ENCODE measurements at places on chromosomes 16 and 17.

GRCh38 chr16:1530349-1530882 lies 3.0 kb upstream of the TMEM204 start:
- no peak for DNase-seq

DNA sequence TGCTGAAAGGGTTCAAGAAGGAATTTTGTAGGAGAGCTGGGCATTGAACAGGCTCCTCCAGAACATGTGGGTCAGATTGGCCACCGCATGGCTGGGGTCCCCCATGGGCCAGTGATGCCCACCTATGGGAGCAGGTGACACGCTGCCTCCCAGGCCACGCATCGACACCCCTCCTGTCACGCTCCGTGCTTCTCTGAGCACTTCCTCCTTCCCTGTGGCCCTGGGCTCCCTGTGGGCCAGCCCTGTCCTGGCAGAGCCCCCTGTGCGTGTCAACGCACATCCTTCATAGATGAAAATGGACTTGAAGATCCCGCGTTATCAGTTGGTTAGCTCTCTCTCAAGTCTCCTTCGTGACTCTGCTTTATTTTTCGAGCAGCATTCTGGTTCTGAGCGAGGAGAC lies 160.3 kb downstream of the RPTOR start:
- DNase-seq = no peak

DNA sequence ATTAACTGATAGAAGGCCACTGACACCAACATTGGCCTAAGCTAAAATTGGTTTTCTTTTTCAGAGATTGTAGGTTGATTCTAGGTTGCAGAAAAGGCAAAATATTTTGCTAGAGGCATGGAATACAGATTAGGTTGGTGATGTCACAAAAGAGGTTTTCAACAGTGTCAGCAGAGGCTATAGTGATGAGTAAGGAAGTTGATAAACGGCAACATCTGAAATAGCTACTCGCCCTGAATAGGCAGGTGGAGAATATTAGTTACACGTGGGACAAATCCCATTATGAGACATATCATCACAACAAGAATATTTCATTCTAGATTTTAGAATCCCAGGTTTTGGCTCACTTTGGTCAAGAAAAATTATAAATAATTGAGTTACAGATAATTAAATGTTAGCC lies 1.5 kb upstream of the TOM1L1 start:
- no peak for DNase-seq

GRCh38 chr17:74833501-74834377 lies 25.9 kb downstream of the GRIN2C start:
- DNase-seq = no peak

DNA sequence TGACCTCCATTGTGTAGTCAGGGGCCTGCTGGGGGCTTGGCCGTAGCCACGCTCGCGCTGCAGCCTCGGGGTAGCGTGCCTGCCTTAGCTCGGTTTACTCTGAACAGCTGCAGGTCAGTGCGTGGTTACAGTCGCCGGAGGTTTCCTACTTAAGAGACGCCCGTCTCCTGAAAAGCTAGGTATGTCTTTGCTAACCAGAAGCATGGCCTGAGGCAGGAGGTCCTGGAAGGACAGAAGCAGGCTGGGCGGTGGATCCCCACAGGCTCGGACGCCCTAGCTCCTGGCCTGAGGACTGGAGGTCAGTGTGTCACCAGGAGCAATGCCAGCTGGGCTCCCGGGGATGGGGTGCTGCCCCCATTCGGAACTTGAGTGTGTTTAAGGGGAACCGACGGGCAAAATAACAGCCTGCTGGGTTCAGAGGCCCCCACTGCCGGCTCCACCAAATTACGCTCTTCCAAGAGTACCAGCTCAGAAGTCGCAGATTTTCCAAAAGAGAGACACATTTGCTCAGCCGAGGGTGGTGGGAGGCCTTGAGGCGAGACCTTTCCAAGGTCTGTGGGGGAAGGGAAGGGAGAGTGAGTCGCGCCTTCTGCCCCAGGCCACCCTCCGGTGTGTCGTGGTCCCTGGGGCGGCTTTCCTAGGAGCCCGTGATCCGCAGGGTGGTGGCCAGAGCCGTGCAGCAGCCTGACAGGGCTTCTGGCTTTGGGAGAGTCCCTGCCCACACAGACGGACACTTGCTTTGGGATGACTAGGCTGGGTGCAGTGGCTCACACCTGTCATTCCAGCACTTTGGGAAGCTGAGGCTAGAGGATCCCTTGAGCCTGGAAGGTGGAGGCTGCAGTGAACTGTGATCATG lies 3.9 kb upstream of the GNG13 start:
- no peak for DNase-seq

DNA sequence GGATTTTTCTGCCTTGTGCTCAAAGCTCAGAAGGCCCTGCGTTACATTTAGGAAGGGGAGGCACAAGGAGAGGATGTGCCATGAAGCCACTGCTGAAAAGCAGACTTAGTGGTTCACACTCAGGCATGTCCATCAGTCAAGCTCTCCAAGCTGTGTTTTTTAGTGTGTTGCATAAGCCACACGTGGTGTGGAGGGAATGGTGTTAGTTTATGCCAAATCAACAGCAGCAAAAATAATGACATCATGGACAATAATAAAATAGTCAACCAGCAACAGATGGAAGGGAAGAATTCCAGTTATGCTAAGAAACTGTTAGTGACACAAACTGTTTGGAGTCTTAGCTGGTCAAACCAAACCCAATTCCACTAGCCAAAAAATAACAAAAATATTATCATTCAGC lies 438.3 kb downstream of the NPIPA7 start:
- no peak for DNase-seq

DNA sequence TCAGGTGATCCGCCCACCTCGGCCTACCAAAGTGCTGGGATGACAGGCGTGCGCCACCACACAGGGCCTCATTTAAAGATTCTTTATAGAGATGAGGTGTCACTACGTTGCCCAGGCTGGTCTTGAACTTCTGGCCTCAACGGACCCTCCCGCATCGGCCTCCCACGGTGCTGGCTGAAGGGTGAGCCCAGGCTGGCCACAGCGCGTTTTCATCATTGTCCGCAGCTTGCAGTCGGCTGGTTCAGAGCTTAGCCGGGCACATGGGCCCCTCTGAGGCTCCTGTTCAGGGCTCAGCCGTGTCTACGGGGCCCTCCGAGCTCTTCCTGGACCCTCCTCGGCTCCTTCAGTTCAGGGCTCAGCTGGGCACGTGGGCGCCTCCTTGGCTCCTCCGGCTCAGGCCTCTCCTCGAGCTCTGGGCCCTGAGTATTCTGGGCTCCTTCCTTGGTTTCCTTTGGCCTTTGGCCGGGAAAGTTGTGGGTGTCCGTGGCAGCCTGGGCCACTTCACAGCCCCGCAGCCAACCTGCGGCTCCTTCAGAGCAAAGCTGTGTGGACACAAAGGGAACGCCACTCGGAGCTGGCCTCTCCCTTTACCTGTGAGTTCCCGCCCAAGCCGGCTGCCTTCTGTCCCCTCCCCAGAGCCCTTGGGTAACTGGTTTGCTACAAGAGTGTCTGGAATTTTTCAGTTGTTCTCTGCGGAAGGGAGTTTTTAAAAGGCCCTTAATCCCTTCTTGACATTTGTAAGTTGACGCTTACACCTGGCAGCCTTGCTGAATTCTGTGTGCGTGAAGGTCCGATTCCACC lies 1.2 kb upstream of the MSLN start:
- DNase-seq = no peak

GRCh38 chr17:42272162-42272907 lies 3.9 kb downstream of the STAT5B start:
- DNase-seq = no peak

DNA sequence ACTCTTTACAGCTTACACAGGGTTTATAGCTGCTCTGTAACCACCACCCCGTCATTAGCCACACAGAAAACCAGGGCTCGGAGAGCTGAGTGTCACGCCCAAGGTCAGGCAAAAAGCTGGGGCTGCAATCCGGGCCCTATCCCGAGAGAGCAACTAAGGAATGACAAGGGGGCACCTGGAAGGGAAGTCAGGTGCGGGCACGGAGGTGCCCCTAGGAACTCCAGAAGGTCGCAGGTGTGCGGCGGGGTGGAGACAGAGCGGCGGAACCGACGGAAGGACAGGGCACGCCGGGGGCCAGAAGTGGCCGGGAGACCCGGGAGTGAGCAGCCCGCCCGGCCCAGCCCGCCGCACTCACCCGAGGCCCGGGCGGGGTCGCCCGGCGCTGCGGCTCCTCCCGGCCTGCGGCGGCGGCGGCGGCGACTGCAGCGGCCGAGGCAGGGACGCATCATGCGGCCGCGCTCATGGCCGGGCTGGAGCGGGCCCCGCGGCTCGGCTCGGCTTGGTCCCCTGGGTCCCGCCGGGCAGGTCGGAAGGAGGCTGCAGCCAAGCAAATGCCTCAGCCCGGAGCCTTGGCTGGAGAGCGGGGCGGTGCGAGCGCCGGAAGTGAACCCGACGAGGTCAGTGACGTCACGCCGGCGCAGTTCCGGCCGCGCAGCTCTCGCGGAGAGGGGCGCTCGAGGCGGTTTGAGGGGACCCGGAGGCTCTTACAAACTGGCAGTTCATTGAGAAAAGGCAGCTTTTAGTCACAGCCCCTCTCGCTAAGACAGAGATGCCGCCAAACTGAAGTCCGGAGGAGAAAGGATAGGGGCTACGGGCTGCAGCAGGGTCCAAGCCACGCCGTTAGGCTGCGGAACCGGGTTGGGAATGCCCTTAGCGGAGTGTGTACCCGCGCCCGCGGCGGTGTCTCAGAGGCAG lies at the start of gene ZDHHC7:
ZDHHC7 (minus strand) TSS at position 605 of the 915 bp plus-strand sequence. CDS start 20,917 bp downstream, outside the sequence.
- DNase-seq = peak; percentile 68

DNA sequence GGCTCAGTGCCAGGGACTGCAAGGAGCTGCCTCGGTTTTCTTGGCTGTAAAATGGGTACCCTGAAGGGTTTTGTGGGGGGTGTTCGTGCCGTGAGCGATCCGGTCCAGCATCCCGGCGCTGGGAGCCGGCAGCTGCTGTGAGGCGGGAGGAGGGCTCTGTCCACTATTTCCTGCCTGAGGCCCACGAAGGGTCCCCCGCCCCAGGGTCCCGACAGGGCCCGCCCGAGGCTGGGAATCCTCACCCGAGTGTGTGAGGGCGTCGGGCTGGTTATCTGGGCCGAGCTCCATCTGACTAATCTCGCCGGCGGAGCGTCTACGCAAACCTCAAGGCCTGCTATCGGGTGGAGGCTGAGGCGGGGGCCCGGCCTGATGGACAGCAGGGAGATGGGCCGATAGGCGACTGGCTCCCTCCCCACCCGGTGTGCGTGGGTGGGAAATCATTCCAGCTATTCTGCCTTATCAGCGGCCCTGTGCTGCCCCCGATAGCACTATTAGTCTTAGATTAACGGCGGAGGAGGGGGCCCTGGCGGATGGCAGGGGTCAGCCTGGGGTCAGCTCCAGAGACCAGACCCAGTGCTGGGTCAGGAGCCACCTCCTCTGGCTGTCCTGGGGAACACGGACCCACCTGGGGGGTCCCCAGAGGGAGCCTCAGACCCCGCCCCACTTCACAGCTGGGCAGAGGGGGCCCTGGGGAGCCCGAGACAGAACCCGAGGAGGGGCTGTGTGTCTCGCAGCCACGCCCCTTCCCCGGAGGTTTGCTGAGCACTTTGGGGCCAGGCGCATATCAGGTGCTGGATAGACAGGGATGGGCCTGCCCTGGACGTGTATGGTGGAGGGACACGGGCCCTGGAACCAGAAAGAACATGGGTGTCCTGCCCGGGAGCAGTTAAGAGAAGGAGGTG lies 44.7 kb downstream of the ZFPM1 start:
- DNase-seq = no peak

GRCh38 chr17:28968231-28968913 lies 17.1 kb upstream of the PHF12 start:
- no peak for DNase-seq

GRCh38 chr17:37506678-37507077 lies 17.0 kb downstream of the DUSP14 start:
- peak; percentile 34 for DNase-seq

GRCh38 chr16:1563786-1564185 lies 30.3 kb downstream of the TMEM204 start:
- no peak for DNase-seq

- DNase-seq = no peak
Observed at GRCh38 chr17:75922173-75922961, 17.7 kb upstream of the MRPL38 start.

- peak; percentile 42 for DNase-seq
Observed at GRCh38 chr16:47258874-47259461, 115.2 kb upstream of the NETO2 start.

DNA sequence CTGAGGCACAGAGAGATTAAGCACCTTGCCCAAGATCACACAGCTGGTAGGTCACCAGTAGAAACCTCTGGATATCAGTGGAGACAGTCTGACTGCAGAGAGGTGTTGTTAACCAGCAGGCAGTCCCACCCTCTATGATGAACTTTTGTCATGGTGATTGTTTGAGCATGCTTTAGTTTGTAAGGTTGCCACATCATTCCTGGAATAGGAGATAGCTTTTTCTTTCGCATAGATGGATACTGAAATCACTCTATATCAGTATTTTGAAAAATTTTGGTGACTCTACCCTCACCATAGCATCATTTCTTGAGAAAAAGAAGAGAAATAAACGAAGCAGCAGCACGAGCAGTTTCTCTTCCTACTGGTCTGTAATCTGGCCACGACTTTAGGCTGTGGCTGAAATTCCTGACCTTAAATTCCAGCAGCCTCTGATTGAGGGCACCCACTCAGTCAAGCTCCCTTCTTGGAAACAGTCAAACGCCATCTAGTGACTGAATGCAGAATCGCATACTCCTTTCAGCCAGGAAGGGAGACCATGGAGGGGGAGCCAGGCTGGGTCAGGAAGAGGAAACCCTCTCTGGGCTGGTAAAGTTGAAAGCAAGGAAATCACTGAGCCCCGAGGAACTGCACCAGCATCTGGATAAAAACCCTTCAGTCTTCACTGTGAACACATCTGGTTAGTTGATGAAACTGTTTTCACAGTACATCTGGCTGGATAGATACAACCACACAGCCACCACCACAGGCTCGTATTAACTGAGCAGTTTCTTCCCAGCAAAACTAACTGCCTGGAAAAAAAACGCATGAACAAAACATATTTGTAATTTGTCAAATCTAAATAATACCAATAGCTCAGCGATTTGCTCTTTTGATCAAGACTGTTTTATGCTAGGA lies 108.5 kb upstream of the XYLT1 start:
- peak; percentile 81 for DNase-seq

DNA sequence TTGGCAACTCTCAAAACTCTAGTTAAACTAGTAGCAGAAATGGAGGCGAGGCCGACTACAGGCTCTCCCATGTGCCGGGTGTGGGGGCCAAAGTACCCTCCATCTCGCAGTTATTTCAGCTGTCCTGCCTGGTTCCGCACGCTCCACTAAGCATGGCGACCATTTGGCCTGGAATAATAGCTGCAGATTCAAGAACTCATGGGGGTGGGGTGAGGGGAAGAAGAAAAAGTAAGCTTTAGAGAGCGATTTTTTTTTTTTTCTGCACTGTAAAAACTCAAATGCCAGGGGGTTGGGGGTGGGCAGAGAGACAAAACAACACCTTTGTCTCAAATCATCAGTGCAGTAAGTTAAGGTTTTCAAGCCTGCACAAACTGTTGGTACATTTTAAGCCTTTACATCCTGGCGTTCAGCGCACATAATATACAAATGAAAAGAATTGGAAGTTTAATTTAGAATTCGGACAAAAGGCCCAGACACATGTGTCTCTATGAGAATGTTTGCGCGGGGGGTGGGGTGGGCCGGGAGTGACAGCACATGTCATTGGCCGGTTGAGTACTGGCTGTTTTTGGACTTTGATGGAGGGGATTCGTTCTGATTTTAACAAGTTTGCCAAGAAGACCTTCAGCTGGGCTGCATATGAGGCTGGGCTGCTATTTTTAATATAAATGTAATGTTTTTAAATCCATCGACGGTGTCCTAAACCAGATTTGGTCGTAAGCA lies 694.7 kb upstream of the SALL1 start:
- DNase-seq = no peak

GRCh38 chr16:62041401-62041800 lies 5.2 kb upstream of the CDH8 start:
- DNase-seq = peak; percentile 16

Measured in Jurkat, Clone E6-1 (cell line).